ENCODE measurements at places on chromosomes 11 and 22.

GRCh38 chr11:5992604-5993251 is 5.9 kb upstream of the OR52L1 start:
- no peak for DNase-seq

DNA sequence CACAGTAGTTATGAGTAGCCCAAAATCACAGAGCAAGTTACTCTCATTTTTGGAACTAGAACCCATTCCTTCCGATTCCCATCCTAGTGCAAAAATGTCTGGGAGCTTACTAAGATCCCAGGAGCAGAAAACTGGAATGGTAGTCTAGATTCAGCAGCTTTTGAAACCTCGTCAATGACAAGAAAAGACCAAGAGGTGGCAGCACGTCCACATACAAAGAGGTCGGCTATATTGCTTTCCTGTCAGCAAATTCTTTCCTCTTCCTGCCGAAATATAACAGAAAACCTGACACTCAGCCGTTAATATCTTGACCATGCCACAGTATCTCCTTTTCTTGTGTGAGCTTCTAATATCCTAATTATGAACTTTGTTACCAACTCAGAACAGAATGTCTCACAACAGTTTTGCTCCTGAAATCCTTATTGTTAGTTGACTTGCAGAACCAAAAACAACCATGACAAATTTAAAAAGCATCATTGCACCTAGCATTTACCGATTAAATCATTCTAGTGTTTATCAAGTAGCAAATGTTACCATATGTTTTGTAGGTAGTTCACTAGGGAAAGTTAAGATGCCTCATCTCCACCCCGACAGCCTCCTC is 92.8 kb upstream of the OR9G4 start:
- DNase-seq, result peak; percentile 54

- no peak for DNase-seq
These were observed at the start of gene ALDH3B2 for GRCh38 chr11:67674442-67674871. TSS of gene ALDH3B2 (minus strand) at chr11:67674623. CDS start at chr11:67666935, 7,688 bp downstream.

DNA sequence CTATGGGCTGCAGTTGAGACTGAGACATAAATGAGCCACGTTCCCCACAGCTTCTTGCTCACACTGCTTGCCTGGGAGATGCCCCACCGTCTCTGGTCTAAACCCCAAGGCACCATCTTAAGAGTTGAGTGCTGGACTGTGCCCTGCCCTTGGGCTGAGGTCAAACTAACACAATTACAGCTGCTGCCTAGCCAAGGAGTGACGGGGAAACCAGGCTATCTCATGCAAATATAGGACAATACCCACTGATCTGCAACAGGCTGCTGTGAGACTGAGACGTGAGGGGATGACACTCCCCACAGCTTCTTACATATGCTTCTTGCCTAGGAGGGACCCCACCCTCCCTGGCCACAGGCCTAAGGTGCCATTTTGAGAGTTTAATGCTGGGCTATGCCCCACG is 7.8 kb upstream of the MS4A8 start:
- no peak for DNase-seq

DNA sequence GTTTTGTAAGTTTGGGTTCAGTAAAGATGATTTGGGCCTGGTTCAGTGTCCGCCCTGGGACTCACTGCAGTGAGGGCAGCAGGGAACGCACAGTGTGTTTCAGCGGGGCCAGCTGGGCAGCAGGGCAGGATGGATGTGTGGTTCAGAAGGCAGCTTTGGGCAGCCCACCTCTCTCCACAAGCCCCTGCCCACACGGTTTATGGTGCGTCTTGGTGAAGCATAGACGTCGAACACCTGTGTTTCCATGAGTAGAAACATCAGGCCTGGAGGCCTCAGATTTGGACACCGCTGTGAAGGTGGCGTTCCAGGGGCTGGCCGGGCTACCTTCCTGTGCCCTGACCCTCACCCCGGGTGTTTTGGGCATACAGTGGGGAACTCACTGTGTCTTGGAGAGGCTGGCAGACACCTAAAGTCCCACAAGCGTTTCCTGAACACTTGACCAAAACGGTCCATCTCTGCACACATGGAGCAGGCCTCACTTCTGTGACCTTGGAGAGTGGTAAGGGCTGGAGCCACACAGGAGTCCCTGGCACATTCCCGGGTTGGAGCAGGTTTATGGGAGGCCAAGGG is 59.0 kb downstream of the ST14 start:
- no peak for DNase-seq

- no peak for DNase-seq
These were observed 981.0 kb downstream of the DLG2 start for GRCh38 chr11:84645988-84646694.

DNA sequence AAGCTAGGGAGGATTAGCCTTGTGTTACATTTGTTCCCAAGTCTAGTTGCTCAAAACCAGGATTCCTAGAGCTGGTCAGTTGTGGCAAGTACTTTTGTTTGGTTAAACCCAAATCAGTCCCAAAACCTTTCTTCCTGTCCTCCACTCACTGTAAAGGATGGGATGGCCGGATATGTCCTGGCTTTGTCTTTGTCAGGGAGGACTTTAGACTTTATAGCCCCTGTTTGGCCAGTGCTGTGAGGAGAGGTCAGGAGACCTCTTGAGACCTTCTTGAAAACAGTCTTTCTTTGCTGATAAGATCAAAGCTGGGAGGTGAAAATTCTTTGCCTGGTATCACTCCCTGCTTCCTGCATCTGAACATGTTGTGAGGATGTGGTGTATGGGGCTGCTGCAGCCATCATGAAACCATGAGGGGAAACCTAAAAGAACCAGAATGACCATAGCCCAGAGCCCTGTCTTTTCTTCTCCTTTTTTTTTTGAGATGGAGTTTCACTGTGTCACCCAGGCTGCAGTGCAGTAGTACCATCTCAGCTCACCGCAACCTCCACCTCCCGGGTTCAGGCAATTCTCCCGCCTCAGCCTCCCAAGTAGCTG is 43.6 kb upstream of the FTH1 start:
- no peak for DNase-seq

DNA sequence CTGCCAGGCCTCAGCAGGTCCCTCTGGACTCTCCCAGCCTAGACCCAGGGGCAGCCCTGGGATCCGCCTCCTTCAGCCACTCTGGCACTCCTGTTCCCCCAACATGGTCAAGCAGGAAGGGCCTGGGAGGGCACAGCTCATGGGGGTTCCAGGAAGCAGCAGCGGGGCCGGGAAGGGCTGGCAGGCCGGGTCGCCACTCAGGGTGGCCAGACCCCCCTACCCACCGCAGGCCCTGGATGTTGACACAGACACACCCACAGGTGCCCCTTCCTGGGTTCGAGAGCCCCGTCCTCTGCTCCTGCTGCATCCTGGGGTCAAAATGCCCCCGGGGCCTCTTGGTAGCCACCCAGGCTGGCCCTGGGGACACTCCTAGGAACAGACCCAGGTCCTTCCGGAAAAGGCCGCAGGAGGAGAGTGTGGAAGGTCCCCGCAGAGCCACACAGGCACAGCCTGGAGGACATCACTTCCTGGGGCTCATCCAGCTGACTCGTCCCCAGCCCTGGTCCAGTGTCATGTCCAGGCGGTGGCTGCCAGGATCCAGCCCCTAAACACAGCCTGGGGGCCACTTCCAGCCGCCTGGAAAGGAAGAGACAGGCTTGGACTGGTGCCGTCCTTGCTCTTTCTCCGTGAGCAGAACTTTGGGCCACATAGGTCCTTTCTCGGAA is 6.8 kb upstream of the PIM3 start:
- DNase-seq, result no peak

GRCh38 chr11:3189196-3189843 is 24.2 kb upstream of the OSBPL5 start:
- no peak for DNase-seq

GRCh38 chr11:68735125-68735524 is 16.2 kb downstream of the TESMIN start:
- no peak for DNase-seq

DNA sequence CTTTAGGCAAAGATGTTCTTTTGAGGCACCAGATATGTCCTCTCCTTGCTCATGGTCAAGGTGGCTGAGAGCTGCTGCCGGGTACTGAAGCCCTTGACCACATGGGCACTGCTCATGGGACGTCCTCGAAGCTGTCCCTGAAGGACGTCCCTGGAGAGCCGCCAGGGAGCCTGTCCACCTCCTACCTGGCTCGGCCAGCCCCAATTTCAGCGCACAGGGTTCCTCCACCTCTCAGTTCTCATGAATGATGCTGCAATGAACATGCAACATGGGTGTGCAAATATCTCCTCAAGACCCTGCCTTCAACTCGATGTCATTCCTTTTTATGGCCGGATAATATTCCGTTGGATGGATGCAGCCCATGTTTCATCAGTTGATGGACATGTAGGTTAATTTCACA is 24.4 kb upstream of the TOLLIP start:
- DNase-seq, result no peak

DNA sequence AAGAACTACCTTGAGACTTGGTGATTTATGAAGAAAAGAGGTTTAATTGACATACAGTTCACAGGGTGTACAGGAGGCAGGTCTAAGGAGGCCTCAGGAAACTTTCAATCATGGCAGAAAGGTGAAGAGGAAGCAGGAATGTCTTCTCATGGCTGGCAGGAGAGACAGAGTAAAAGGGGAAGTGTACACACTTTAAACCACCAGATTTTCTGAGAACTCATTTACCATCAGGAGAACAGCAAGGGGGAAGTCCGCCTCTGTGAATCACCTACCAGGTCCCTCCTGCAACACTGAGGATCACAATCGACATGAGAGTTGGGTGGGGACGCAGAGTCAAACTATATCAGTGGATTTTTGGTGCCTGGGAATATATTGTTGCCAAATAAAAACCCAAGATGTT is 40.3 kb upstream of the OR5D13 start:
- no peak for DNase-seq

GRCh38 chr22:29125844-29126243 is 53.0 kb downstream of the KREMEN1 start:
- DNase-seq, result no peak

GRCh38 chr22:36369004-36369921 is 18.5 kb downstream of the MYH9 start:
- no peak for DNase-seq

DNA sequence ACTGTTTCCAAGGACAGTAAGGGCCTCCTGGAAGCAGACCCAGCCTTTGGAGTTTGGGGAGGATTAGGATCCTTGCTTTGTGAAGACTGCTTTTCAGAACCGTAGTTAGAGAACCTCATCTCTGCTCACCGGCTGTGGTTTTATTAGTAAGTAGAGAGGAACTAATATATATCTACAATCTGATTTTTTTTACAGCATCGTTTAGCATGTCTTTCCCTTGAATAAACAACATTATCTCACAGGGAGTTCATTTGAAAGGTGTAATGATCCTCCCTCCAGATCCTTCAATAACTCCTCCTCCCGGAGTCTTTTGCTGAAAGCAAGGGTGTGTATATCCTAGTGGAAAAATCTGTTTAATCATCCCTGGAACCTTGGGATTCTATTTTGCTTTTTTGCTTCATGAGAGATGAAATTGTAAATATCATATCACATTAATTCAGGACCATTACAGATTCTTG is 132.7 kb downstream of the DBX1 start:
- DNase-seq, result no peak

- DNase-seq, result no peak
These were observed 54.7 kb downstream of the SMIM38 start for GRCh38 chr11:69210310-69211035.

DNA sequence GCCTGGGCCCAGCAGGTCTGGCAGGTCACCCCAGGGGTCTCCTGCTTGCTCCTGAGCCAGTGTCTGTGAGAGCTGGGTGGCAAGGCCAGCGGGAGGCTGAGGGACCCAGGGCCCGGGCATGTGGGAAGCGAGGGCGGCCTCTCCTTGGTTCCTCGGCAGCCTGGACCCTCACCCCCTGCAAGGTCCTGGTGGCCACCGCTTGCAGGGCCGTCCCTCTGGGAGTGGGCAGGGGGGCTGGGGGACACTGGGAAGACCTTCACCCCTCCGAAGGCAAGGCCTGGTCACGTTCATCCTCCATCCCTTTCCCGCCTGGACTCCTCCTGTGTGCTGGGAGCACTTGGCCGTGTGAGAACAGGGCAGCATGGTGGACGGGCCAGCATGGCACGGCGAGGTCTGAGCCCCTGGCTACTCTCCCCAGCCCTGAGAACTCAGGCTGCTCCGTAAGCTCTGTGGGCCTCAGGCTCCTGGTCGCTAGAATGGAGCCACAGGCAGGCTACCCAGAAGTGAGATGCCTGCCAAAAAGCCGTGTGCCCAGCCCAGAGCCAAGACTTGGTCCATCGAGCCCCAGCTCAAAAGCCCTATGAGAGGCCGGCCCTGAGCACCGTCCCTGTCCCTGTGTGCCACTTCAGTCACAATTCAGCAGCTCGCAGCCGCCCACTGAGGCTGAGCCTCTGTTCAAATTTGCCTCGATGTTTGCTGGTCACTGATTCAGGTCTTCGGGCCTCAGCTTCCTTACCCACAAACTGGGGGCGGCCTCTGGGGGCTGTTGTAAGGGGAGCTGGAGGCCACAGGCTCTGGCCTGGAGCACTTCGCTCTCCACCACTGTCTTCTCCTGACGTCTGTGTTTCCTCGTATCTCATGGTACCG is 45.0 kb downstream of the IGLL1 start:
- DNase-seq, result no peak

GRCh38 chr11:75632962-75633361 is 35.9 kb downstream of the MAP6 start:
- no peak for DNase-seq

- DNase-seq, result no peak
These were observed 2.6 kb downstream of the SEC14L4 start for GRCh38 chr22:30502911-30503310.
